GM04504 (cell line): ENCODE measurements at places on chromosomes 16 and 17.

- DNase-seq: no peak
These were observed 51.8 kb downstream of the C16orf82 start for GRCh38 chr16:27118526-27118925.

DNA sequence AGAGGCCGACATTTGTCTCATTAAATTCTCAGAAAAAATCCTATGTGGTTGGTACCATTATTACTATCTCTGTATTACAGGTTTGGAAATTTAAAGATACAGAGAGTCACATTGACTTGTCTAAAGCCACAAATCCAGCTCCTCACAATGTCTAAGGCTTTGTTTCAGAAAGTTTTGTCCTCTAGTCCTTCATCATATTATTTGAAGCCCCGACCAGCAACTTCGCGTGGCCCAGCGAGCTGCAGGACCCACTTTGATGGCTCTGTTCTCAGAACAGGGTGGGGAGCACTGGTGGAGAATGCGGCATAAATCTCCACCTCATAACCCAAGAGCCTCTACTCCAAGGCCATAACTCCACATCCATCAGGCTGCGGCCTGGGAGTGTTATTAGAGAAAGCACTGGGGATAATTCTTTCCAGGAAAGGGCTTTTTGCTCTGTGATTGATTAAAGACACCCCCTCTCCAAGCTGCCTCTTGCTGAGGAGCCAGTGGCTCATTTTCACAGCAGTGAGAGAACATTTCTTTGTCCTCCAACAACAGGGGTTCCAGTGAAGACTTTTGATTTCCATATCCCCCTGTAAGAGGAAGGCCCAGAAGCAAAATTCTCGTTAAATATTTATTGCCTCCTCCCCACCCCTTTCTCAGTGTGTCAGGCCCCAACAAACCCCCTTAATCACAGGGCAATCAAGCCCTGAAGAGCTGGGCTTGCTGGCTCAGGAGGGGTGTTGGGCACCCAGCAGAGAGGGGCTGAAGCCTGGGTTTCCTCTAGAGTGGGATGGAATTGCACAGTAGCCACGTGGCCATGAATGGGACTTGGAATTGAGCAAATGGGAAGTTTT, 113.7 kb upstream of the CDH11 start:
- DNase-seq: no peak

GRCh38 chr16:75064403-75065148, 52.0 kb downstream of the LDHD start:
- no peak for DNase-seq

DNA sequence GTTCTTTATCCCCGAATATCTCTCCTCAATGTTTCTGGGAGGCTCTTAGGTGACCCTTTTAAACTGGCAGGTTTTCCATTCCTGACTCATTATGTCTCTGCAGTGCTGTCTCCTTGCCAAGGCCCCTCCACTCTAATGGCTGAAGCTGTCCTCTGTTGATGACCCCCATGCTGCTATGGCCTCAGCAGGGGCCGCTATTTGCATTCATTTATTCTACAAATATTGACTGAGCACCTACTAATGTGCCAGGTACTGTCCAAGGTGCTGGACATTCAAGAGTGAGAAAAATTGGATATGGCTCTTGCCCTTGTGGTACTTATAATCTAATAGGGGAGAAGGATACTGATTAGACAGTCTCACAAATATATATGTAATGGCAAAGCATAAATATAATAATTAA, 55.4 kb downstream of the GP2 start:
- DNase-seq: no peak

DNA sequence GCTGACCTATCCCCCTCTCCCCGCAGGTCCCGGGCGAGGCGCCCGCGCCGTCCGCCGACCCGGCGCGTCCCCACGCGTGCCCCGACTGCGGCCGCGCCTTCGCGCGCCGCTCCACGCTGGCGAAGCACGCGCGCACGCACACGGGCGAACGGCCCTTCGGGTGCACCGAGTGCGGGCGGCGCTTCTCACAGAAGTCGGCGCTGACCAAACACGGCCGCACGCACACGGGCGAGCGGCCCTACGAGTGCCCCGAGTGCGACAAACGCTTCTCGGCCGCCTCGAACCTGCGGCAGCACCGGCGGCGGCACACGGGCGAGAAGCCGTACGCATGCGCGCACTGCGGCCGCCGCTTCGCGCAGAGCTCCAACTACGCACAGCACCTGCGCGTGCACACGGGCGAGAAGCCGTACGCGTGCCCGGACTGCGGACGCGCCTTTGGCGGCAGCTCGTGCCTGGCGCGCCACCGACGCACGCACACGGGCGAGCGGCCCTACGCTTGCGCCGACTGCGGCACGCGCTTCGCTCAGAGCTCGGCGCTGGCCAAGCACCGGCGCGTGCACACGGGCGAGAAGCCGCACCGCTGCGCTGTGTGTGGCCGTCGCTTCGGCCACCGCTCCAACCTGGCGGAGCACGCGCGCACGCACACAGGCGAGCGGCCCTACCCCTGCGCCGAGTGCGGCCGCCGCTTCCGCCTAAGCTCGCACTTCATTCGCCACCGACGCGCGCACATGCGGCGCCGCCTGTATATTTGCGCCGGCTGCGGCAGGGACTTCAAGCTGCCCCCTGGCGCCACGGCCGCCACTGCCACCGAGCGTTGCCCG, 10.3 kb downstream of the ZNF771 start:
- peak; percentile 76 for DNase-seq

- no peak for DNase-seq
These were observed 68.6 kb upstream of the KIFC3 start for GRCh38 chr16:57870753-57871454.

DNA sequence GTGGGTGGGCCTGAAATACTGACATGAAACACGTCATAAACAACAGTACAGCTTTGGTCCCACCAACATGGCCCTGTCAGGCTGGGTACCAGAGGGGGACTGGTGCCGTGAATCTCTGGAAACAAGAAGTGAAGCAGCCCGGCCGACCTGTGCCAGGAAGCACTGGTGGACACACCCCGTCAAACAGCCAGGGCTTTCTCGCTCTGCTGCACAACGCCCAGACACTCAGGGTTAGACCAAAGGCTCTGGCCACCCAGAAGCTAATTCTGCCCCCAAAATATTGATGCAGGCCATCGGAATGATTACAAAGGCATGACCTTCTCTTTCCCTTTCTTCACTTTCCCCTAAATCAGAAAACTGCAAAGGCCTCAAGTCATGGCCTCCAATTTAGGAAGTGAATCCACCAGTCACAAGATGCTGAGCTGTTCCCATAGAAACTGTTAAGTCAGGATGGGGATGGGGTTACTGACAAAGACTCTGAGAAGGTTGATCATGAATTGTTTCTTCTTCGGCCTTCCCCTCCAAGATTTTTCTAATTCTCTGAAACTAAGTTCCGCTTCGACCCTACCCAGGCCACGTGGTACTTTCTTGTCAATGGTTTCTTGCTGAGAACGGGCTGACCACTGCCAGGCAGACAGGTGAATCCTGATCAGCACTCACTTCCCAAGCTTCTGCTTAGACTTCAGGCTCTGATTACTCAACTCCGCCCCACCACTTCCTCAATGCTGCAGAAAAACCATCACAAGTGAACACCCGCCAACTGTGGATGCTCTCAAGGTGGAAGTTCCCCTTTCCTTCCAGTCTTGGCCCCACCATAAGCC, 6.7 kb downstream of the PITPNA start:
- DNase-seq: no peak

DNA sequence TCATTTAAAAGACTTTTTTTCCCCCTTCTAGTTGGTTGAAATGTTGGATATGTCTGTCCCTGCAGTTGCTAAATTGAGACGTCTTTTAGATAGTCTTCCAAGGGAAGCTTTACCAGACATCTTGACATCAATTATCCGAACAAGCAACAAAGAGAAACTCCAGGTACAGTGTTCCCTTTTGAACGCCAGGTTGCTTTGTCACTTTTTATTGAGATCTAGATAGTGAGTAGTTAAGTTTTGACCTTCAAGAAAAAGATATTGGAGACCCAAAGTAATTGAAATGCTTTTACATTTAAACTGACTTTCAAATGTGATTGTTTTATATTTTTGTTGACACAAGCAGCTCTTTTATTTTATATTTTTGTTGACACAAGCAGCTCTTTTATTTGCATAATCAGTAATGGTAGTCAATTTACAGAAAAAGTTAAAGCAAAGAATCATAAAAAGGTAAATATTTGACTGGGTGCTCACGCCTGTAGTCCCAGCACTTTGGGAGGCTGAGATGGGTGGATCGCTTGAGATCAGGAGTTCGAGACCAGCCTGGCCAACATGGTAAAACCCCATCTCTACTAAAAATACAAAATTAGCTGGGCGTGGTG, 9.3 kb upstream of the ABCC11 start:
- no peak for DNase-seq
